Ovary (tissue), 10 donors: ENCODE measurements at places on chromosomes 12 and 14. TPM values are rescaled to one million over a fixed set of nuclear protein-coding genes. Genes with fewer than 3 reads are reported as not detected.

GRCh38 chr12:107480836-107481608, 204.6 kb upstream of the PWP1 start:
- H3K4me1 ChIP-seq = no peaks in the 10 kb centered on the region
- no peak overlapping the region for H3K27ac ChIP-seq
- H3K36me3 ChIP-seq = no peaks in the 10 kb centered on the region
- no peak for DNase-seq

- no peak overlapping the region for H3K27ac ChIP-seq
- H3K4me3 ChIP-seq = no peak overlapping the region
- H3K36me3 ChIP-seq = no peaks in the 10 kb centered on the region
These were observed 164.9 kb downstream of the ETV6 start for GRCh38 chr12:11814374-11814773.

DNA sequence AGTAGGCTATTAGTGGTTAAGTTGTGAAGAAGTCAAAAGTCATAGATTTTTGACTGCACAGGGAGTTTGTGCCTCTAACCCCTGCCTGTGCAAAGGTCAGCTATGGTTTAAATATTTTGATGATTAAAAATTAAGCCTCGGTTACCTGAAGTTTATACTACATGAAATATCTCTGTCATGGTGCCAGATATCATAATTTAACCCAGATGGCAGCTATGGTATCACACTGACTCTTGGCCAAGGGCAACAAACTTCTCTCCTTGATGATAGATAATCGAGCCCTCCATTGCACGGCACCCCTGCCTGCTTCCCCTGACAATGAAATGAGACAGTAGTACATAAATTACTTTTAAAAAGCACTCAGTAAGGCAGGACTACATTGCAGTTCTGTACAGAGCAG, 80.8 kb downstream of the SLC35F4 start:
- H3K36me3 ChIP-seq = no peaks in the 10 kb centered on the region
- H3K27ac ChIP-seq = no peak overlapping the region
- H3K4me1 ChIP-seq = no peaks in the 10 kb centered on the region
- H3K4me3 ChIP-seq = no peak overlapping the region
- H3K27me3 ChIP-seq = no peaks in the 10 kb centered on the region
- no peak for DNase-seq

- DNase-seq = no peak
- H3K4me1 ChIP-seq = no peaks in the 10 kb centered on the region
- H3K27ac ChIP-seq = no peak overlapping the region
- no peaks in the 10 kb centered on the region for H3K36me3 ChIP-seq
- no peak overlapping the region for H3K4me3 ChIP-seq
- H3K27me3 ChIP-seq = no peaks in the 10 kb centered on the region
These were observed 112.0 kb upstream of the PDZRN4 start for GRCh38 chr12:41076114-41076513.

- H3K27me3 ChIP-seq = no peaks in the 10 kb centered on the region
- no peak for DNase-seq
- no peak overlapping the region for H3K4me3 ChIP-seq
- H3K27ac ChIP-seq = no peak overlapping the region
- no peaks in the 10 kb centered on the region for H3K4me1 ChIP-seq
These were observed 219.8 kb downstream of the SLC2A13 start for GRCh38 chr12:39886106-39886505.

GRCh38 chr14:93525696-93526451, 95.1 kb downstream of the UNC79 start:
- H3K36me3 ChIP-seq = no peaks in the 10 kb centered on the region
- H3K27me3 ChIP-seq = no peaks in the 10 kb centered on the region
- no peak overlapping the region for H3K27ac ChIP-seq
- DNase-seq = no peak
- H3K4me1 ChIP-seq = no peaks in the 10 kb centered on the region

GRCh38 chr14:34678306-34678705, 36.1 kb downstream of the CFL2 start:
- H3K27me3 ChIP-seq = no peaks in the 10 kb centered on the region
- H3K36me3 ChIP-seq = no peaks in the 10 kb centered on the region
- no peak for DNase-seq
- H3K4me3 ChIP-seq = no peak overlapping the region
- no peak overlapping the region for H3K27ac ChIP-seq

- DNase-seq = peak; percentile 39
- H3K4me3 ChIP-seq = no peak overlapping the region
These were observed 68.2 kb upstream of the E2F7 start for GRCh38 chr12:77133566-77133965.

- no peak overlapping the region for H3K27ac ChIP-seq
- peaks cover 36% of the 10 kb centered on the region for H3K4me1 ChIP-seq
- no peaks in the 10 kb centered on the region for H3K27me3 ChIP-seq
- DNase-seq = peak; percentile 52
- H3K36me3 ChIP-seq = no peaks in the 10 kb centered on the region
These were observed 39.0 kb downstream of the ACTN1 start for GRCh38 chr14:68939893-68940613.

The PIK3C2G gene
- not detected for total RNA-seq

The KRT77 gene
- not detected for total RNA-seq

The NPAS3 gene
- 8.4 TPM for total RNA-seq

The PTGER2 gene
- 0.86 TPM for total RNA-seq

The DGLUCY gene
- 43.3 TPM for total RNA-seq

The POU6F1 gene
- total RNA-seq = 36.2 TPM
